Mesothelial cell of epicardium (in vitro differentiated cells): ENCODE measurements at places on chromosomes 5 and 9.
A peak's percentile ranks its signal among the peaks of the same experiment; 100 is the strongest.

DNA sequence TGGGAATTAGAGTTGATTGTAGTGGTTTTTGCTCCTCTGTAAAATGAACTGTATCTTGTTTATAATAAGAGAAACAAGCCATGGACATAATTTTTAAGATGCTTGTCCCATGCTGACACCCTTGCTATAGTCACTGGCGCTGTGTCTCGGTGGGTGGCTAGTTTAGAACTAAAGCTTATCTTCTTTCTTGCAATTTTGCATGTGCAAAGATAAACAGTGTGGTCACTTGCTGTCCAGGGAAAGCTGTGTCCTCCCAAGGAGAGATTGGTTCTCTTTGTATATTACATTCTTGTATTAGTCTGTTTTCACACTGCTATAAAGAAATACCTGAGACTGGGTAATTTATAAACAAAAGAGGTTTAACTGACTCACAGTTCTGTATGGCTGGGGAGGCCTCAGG, 143.8 kb downstream of the MELK start:
- DNase-seq, result no peak

- no peak for DNase-seq
Measured at GRCh38 chr5:39376293-39376714, 12.0 kb upstream of the C9 start.

DNA sequence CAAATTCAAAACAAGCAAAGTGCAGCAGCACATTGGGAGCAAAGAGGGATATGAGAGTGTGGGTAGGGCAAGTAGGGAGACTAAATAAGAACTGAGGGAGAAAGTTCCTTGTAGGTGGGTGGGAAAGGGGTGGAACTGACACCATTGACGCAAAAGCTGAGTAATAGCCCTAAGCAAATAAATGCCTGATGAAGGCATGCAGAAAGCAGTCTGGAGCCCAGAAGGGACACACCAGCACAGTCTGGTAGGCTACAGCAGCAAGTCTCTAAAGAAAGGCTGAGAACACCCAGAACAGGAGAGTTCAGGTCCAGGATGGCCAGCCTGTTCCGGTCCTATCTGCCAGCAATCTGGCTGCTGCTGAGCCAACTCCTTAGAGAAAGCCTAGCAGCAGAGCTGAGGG, at the start of gene INSL4:
Gene INSL4, plus strand, starts transcription at position 208 of the 400 bp plus-strand sequence. Its CDS starts 105 bp downstream, at position 313.
- DNase-seq, result no peak

- no peak for DNase-seq
Measured at GRCh38 chr9:127444921-127445850, 6.0 kb downstream of the RPL12 start.

DNA sequence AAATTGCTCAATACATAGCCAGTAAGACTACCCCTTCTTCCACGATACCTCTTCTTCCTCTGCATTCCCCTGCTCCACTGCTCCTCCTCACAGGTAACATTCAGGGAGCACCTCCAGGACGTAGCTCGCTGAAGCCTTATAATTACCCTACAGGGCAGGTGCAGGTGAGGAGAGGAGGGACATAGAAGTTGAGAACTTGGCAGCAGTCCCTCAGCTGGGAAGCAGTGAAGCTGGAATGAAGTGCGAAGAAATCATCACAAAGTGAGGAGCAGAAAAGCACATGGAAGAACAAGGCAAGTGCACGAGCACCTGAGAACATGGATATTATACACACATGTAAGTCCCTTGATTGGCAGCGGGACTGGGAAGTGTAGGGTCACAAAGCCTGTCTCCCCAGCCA, 118.2 kb downstream of the HSD17B3 start:
- DNase-seq, result no peak

DNA sequence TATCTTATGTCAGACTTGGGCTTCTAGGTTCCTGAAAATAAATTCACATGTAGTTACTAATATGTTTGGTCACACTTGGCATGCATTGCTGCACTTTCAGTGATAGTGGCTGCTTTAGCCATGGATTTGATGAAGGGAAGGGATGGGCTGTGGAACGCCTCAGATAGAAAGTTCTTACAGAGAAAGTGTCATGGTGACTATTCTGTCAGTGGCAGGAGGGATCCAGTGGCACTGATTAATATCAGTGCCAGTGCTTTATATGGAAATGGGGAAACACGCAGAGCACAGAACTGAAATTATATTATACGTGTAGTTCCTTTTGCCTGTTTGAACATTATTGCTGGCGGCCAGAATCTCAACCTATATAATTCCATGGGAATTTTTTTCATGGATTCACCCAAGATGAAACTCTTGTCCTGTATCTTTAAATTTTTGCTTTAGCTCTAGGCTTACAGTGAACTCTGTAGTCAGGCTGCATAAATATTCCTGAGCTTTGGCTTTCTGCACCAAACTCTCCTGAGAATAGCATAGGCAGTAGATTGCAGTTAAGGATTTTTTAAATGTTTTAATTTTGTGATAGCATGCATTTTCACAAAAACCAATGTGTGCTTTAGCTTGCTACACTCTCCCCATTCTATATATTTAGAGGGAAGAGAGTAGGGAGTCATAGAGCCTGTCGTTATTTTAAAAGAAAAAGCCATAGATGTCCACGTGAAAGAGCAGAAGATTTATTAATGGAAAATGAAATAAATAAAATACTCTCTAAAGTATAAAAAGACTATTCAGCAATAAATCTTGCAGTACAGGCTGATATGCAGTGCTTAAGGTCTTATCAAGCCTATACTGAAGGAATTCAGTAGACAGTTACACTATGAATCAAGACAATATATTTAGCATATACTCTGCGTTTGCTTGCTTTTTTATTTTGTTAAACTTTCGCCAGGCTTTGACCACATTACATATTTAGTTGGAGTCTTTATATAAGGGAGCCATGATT, 98.7 kb downstream of the EDIL3 start:
- DNase-seq, result no peak

- no peak for DNase-seq
Measured at GRCh38 chr9:76107482-76107881, 217.0 kb downstream of the PCSK5 start.

- peak; percentile 67 for DNase-seq
Measured at GRCh38 chr5:64147849-64148441, 17.7 kb upstream of the RNF180 start.

GRCh38 chr5:15850939-15851341, 328.7 kb downstream of the MARCHF11 start:
- DNase-seq, result no peak

DNA sequence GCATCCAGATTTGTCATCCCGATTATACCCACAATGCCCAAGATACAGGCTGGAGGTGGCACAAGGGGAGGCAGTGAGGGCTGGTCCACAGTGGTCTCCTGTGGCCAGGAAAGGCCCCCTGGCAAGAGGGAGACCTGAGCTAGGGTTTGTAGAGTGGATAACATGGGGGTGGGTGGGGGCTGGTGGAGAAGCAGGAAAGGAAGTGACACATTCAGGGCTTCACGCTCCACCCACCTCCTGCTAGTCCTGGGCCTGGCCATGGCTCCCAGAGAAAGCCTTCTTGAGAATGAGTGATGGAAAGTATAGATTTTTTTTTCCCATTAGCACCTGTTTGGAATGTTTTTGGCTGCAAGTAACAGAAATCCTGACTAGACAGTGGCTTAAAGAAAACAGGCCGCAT, 81.3 kb downstream of the ANKRD33B start:
- DNase-seq, result no peak

DNA sequence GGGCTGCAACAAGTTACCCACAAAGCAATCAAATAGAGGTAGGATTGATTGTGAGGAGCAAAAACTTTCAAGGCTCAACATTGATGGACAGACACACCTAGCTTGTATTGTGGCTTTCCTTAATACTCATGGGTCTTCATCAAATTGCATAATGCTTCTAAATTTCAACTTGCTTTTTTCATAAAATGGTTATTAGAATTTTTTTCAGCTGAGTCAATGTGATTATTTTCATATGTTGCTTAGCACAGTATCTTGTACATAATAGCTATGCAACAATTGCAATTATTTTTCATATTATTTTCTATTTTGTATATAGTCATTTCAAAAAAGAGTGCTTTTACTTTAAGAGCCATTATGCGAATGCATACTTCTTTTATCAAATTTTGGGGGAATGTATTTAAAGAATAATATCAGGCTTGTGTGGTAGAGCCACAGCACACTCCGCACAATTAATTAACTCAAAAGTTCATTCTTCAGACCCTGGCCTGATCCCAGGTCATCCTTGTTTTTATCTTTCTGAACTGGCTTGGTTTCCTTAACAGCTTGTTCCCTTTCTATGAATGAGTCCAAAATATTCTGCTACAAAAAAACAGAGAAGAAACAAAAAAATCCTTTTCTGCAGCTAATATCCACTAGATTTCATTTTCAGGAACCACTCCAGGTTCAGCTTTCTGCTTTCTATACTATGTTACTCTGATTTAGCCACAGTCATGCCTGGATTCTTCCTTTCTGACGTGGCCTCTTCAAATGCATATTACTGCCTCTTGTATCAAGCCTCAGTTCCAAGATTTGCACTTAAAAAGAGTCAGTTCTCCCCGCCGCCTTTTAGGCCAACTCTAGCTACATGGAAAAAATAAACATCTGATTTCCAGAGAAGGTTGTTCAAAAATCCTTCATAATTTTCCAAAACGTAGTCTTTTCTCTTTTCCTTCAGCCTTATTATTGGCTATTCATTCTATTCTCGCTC, 45.3 kb upstream of the CDH9 start:
- no peak for DNase-seq

DNA sequence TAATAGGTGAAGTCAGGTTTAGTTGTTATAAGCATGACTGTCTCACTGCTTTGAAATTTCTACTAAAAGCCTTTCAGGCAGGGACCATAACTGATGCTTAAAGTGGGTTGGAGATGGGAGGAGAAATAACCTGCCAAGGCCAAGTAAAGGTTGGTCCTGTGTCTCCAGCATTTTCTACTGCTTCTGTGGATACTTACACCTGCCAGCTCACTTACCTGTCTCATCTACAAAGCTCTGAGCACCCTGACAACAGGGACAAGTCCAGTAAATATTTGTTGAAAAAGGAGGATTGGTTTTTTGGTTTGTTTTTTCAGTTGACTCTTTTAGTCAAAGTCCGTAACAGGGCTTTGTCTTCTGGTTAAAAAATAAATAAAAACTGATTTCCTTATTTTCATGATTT, 38.6 kb downstream of the GRAMD2B start:
- no peak for DNase-seq

DNA sequence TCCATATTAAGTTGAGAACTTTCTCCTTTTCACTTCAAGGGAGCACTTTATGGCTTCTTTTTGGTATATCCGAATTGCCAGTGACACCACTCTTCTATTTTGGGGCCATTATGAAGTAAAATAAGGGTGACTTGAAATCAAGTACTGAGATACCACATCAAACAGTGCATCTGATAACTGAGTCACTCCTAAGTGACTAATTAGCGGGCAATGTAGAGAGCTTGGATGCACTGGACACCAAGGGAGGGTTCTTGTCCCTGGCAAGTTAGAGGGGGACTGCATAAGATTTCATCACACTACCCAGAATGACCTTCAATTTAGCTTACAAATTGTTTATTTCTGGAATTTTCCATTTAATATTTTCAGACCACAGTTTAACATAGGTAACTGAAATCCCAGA, 813.9 kb upstream of the CDH10 start:
- no peak for DNase-seq

DNA sequence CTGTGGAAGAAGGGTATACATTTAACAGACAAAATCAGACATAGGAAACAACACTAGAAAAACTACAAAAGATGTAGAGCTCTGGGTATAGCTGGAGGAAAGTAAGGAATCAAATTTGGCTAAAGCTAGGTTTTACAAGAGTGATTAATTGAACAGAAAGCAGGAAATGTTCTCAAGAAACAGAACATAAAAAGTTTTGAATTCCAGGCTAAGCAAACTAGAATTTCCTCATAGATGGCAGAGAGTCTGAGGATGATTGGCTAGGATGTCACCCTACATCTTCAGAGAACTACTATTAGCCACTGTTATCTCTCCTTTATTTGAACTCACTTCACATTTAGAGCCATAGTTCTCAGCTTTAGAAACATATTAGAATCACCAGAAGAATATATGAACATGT, 502.1 kb upstream of the PAPPA start:
- DNase-seq, result no peak

GRCh38 chr5:151005950-151006576, 14.3 kb upstream of the GPX3 start:
- no peak for DNase-seq

DNA sequence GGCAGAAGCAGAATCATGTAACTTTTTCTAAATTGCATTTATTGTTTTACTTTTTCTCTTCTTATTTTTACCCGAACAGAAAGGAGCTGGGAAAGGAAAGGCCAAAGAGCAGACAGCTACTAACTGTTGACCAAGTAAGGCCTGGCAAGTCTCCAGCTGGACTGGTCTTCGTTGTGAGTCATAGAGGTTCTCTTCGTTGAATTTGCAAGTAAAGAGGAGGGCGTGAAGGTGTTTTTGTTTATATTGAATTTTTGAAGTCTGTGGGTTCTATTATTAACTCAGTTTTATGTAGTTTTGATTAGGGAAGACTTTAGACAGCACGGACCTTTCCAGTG, 416.5 kb upstream of the CCNH start:
- no peak for DNase-seq

DNA sequence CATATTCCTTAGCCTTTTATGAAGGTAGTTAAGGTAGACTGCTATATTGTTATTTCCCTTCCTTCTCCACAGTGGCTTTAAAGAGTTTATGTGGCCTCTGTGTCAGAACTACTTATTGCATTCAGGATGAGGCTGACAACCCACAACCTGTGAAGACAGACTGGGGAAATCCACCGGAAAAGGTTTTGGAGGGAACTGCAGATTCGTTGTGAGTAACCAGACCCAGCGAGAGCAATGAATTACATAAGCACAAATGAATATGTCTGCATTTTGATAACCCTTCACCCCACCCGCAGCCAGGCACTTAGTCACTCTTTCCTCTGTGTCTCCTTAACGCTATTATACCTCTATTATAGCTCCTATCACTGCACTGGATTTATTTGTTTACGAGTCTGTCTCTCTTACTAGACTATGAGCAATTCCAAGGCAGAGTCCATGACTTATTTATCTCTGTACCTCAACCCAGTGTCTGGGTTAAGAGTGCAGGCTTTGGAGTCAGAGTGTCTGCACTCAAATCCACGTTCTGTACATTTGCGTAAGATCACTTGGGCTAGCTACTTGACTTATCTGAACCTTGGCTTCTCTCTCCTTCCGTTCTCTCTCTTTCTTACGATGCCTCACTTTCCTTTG, 19.2 kb downstream of the KCTD16 start:
- DNase-seq, result no peak

- no peak for DNase-seq
Measured at GRCh38 chr5:169850409-169850808, 129.9 kb downstream of the INSYN2B start.

- no peak for DNase-seq
Measured at GRCh38 chr9:128317629-128318028, 4.6 kb downstream of the TRUB2 start.

GRCh38 chr9:4375424-4376200, 75.7 kb upstream of the GLIS3 start:
- no peak for DNase-seq
